ENCODE measurements at places on chromosomes 2 and 18.
A peak's percentile ranks its signal among the peaks of the same experiment; 100 is the strongest.

DNA sequence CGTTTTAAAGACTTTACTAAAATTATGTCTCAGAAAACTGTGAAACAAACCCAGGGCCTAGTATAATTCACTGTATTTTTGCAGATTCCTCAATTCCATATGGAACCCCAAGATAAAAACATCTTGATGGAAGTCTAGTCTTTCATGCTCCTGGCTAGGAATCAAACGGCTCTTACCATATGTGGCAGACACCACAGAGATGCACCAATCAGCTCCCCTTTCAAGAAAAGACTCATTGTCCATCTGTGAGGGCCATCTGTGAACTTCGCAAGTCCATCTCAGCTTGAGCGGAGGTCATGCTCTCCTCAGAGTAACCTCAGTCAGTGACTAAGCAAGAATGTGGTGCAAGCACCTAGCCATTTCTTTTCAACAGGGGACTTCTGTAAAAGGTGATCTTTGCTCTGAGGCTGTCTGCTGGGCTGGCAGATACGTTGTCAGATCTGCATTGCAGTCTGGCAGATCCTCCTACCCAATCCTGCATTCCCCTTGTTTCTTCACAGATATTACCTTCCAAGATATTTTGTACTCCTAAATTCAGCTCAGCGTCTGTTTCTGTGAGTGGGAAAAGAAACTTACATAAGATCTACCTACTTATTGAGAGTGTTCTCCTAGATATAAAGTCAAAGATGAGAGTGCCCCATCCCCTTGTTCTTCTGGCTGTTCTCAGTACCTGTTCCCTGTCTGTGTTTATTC, 419.3 kb downstream of the SPAG16 start:
- DNase-seq = no peak

DNA sequence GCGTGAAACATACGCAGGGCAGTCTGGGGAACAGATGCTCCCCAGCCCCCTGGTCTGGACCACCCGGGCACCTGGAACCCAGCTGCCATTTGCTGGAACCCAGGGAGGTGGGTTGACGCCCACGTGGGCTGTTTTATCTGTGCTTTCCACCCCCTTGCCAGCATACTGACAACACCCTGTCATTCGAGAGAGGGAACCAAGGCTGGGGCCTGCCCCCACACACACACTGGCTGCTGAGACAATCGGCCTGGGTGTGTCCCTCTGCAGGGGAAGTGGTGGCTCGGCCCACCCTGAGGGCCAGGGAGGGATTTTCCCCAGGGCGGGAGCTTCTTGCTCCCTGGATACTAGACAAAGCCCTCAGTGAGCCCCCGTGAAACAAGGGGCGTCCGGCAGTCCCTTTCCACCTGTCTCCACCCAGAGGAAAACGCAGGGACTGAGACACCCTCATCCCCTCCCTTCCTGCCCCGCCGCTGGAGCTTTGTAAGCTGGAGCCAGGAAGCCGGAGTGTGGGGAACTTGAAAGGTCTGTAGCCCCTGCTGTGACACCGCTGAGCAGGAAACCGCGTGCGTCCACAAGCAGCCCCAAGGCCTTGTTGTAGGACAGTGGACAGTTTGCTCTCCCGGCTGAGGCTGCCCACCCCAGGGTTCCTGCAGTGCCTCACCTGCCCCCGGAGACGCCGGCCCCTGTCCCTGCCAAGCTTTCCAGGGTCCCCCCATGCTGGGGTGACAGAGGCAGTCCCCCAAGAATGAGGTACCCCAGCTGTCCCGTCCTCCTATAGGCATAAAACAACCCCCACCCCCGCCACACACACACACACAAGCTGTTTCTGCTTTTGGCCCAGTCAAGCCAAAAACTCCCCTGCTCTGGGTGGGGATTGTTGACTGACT, 14.1 kb upstream of the KLF11 start:
- DNase-seq = peak; percentile 44

GRCh38 chr2:129732630-129733026, 246.8 kb upstream of the RAB6C start:
- no peak for DNase-seq

GRCh38 chr18:59559528-59559927, 137.7 kb downstream of the CCBE1 start:
- DNase-seq = no peak

- no peak for DNase-seq
These were observed 47.4 kb upstream of the CYRIA start for GRCh38 chr2:16713011-16713423.

DNA sequence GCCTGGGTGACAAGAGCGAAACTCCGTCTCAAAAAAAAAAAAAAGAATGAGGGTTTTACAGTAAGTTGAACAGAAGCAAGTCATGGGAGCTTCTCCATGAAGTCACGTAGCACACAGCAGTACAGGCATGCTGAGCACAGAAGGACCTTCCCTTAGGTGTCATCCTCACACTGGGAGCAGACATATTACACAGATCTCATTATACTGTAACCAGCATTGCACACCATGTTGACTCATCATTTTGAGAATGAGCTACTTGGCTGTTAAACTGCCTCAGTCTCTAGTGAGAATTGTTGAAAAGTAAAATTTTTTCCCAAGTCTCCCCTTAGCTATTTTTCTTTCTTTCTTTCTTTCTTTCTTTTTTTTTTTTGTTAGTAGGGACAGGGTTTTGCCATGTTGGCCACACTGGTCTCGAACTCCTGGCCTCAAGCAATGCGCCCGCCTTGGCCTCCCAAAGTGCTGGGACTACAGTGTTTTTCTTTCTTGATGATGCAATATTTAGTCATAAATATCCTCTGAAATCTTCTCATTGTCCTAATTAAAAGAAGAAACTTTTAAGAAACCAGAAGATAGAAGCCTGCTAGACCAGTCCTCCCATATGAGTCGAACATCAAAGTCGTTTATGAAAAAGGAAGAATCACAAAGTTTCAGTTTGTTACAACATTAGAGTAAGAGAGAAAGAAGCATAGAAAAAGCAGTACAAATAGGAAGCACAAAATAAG, 37.9 kb upstream of the PPP1CB start:
- peak; percentile 8 for DNase-seq

DNA sequence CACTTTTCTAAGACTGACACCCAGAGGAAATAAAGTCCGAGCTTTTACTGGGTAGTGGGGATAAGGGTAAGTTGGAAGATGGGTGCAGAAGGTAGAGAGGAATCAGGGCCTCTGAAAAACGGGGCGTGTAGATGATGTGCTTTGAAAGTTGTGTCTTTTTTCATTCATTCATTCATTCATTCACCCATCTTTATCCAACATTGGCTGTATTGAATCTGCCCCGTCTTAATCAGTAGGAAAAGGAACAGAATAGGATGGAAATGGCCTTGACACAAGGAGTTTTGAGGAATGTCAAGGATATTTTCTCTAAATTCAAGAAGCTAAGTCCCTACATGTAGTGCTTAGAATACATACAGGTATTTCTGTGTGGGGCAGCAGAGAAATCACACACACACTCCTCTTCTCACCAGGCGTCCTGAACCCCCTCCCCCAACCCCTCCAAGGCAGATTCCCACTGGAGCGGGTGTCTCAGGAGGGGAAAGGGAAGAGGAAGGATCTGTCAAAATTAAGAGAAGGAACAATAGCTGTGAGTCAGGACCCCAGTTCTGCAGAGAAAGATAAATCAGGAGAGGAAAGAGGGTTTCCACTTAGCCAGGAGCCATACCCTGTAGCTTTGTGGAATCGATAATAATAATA, 13.9 kb downstream of the DYSF start:
- no peak for DNase-seq

- no peak for DNase-seq
These were observed 4.9 kb downstream of the HOXD3 start for GRCh38 chr2:176161825-176162626.

DNA sequence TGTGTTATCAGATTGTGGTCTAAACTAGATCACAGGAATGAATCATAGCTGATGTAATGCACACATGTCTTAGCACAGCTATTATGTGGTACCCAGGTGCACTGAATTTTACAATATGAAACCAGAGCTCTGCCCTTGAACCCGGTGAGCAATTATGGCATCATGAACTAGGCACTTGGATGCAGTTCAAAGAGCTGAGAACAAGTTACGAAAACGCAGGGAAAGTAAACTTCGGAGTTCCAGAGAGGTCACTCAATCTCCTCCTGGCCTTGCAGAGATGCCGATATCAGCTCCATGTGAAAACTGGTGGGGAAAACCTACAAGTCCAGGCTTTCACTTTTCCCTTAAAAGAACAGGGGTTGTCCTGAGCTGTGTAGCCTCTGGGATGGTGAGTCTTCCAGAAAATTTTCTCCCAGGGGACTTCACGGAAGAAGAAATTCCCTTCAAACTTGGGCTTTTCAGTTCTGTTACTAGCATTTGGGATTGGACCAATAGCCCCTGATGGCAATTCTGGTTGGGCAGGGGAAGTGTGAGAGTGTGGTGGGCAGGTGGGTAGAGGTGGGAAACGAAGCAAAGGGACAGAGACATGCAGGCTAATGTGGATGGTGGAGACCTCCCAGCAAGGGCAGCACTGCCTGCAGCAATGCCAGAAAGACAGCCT, 71.1 kb upstream of the SH3BP4 start:
- peak; percentile 32 for DNase-seq

GRCh38 chr18:39345321-39345720, 1779.7 kb upstream of the CELF4 start:
- no peak for DNase-seq

DNA sequence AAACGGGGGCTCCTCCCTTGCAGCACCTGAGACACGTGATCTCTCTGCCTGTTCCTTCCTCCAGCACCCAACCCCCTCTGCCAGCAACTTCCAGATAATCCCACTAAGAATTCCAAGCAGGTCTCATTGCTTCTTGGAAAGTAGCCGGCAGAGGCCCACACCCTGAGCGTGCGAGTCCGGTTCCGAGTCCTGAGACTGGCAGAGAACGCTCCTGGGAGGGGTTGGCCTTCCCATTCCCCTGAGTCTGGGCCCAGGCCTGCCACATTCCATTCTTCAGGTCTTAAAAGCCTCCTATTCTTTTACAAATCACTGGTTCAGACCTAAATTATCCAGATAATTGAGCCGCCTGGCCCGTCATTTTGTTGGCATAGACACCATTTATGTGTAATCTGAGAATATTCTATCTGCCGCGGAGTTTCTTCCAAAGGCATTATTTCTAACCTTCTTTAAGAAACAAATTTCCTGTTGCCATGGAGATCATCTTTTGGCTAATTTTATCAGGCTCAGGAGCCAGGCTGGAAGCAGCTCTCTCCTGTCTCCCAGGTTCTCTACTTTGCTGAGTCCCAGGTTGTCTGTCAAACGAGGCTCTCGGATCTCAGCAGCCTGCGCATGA, 165.4 kb downstream of the MYCN start:
- DNase-seq = no peak

GRCh38 chr18:9210966-9211365, 74.4 kb downstream of the ANKRD12 start:
- no peak for DNase-seq

GRCh38 chr2:233471291-233472035, 95.1 kb downstream of the USP40 start:
- DNase-seq = no peak

GRCh38 chr18:77650799-77651385, 401.2 kb downstream of the GALR1 start:
- peak; percentile 76 for DNase-seq

DNA sequence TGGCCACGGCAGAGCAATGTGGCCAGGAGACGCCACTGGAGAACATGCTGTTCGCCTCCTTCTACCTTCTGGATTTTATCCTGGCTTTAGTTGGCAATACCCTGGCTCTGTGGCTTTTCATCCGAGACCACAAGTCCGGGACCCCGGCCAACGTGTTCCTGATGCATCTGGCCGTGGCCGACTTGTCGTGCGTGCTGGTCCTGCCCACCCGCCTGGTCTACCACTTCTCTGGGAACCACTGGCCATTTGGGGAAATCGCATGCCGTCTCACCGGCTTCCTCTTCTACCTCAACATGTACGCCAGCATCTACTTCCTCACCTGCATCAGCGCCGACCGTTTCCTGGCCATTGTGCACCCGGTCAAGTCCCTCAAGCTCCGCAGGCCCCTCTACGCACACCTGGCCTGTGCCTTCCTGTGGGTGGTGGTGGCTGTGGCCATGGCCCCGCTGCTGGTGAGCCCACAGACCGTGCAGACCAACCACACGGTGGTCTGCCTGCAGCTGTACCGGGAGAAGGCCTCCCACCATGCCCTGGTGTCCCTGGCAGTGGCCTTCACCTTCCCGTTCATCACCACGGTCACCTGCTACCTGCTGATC, 4.9 kb downstream of the GPR17 start:
- no peak for DNase-seq

DNA sequence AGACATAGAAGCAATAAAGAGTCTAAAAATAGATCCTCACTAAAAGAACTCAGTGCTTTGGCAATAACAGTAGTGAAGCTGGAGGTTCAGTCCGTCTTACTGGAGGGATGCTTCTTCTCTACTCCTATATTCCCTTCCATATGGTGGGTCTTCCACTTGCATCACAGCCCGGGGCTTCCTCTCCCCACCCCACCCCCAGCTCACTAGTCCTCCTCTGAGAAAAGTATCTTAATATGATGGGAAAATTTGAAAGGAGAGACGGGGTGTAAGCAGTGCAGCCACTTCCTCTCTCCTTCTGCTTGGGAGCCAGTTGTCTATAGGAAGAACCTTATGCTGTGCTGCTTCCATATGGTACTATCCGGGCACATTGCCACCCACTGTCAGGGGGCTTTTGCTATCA, 57.2 kb upstream of the SPOPL start:
- no peak for DNase-seq

GRCh38 chr18:56315363-56315762, 323.0 kb downstream of the TXNL1 start:
- no peak for DNase-seq

- peak; percentile 36 for DNase-seq
These were observed 88.6 kb upstream of the BCL11A start for GRCh38 chr2:60641811-60642788.

DNA sequence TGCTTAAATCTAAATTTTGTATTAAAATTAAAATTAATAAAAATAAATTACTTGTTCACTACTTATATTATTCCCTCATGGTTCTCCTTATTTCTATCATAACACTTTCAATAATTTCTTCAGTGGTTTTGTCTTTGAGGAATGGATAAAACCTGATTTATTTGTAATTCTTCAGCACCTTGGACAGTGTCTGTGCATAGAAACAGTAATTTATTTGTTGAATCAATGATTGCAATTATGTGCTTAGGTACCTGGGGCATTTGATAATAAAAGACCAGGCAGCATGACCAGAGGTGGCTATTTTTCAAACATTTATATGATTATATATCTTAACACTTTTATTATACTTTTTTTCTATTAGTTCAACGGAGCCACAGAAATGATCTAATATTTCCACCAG, 1062.7 kb downstream of the DSC3 start:
- DNase-seq = no peak

DNA sequence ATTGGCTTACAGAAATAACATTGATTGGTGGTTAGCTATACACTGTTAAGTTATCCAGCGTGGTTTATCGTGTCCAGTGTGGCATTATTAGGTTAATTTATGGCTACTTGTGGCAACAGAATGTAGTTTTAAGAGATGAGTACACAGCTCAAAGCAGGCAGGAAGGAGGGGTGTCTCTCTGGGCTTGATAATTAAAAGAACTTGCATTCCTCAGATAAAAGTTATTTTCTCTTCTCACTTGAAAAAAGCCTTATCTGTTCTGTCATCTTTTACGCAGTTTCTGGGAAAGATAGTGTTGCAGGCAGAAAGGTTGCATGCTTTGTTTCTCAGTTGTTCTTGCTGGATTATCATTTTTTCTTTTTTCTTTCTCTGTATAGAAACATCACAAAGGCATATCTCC, 154.4 kb upstream of the COL3A1 start:
- no peak for DNase-seq

Measured in activated CD4-positive, alpha-beta T cell treated with anti-CD3 and anti-CD28 coated beads for 48 hours (primary cell).